ENCODE measurements at places on chromosomes 7 and 10.

DNA sequence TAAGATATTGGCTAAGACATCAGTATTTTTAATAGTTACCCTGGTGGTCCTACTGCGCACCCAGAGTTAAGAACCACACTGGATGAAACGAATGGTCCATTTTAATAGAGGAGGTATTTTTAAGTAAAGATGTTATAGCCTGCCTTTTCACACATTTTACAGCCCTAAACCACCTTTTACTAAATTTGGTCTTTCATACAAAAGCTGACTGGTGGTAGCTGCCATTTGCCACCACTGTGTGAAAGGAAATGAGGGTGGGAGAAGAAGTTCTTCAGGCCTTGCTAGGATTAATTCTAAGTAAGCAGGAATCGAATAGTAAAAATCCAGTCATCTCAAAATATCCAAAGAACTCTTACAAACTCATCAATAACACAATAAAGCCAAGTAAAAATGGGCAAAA is 15.2 kb upstream of the APBB1IP start:
- DNase-seq = no peak

GRCh38 chr7:71342202-71342601 is 210.3 kb downstream of the GALNT17 start:
- no peak for DNase-seq

- no peak for DNase-seq
Observed at GRCh38 chr7:110529175-110529574, 561.8 kb upstream of the LRRN3 start.

DNA sequence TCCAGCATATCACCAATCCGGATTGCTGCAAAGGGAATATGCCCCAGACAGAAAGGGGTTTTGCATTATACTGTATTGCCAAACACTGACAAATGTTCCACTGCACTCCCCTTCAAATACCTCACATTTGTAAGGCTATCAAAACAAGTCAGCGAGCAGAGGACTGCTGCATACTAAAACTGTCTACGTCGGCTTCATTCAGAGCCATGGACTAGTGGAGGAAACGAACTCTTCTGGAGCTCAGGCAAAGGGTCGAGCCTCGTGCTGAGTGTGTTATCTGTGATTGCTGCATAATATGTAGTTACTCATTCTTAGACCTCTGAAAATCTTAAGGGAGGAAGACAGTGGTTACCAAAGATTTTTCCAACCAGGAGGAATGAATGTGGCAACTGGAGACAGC is 200.2 kb downstream of the DYNC1I1 start:
- DNase-seq = no peak

DNA sequence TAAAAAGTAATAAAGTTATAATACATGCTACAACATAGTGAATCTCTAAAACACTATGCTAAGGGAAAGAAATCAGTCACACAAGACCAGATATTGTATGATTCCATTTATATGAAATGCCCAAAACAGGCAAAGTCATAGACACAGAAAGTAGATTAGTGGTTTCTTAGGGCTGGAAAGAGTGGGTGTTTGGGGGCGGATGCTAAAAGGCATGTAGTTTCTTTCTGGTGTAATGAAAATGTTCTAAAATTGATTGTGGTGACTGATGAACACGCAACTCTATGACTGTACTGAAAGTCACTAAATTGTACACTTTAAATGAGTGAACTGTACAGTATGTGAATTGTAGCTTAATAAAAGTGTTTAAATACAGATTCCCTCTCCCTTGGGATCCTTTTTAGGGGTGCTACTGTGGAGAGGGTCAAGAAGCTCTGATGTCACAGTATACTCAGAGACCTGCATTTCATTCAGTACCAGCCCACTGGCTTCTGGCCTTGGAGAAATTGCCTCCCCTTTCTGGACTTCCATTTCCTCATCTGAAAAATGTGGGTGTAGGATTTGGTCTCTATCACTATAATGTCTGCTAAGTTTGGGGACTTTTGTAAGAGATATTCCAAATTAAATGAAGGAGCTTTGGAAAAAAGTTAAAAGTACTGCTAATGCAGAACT is 46.4 kb downstream of the AOAH start:
- DNase-seq = no peak

DNA sequence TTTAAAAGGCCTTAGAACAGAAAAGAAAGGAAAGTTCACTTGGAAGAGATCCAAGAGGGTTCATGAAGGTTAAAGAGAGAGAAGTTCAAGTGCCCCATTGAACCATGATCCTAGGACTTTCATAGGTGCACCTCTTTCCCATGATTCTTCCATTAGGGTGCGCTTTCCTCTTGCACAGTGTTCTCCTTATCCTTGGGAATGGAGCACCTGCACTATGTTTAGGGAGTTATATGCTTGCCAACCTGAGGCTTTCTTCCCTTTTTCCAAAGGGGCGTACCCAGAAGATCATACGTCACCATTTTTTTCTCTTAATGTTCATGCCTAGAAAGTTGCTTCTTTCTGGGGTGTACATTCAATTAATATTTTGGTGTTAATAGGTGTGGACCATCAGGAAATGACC is 908.0 kb upstream of the SORCS1 start:
- no peak for DNase-seq

DNA sequence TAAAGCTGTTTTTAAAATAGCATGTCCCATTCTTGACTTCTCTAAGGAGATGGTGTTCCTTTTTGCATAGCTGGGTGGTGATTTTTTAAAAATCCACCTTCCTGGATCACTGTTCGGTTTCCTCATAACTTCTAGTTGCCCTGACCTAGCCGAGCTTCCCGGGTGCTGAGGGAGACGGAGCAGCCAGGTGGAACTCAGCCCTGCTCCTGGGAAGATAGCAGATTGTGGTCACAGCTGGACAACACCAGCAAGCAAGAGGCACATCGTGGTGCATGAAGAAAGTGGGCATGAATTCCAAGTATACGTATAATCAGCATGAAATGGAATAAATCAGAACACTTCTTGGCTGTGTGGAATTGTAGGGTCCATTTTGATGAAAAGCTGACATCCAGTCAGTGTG is 73.5 kb upstream of the RSU1 start:
- no peak for DNase-seq

DNA sequence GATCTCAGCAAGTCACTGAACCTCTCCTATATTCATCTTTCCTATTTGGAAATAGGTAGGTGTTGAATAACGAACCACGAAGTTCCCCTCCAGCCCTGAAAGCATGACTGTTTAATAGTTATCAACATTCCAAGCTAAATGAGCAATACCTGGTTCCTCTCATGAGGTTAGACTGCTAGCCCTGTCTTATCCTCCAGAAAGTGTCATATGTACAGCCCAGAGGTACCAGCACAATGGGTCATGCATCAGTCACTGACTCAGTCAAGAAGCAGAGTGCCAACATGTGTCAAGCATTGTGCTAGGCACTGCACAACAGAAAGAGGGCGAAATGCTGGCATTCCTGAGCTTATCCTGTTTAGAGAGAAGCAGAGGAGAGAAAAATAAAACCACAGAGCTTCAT is 70.0 kb downstream of the AMPH start:
- DNase-seq = peak; percentile 83

GRCh38 chr10:132396494-132397035 is 435 bp upstream of the PWWP2B start:
- peak; percentile 80 for DNase-seq

GRCh38 chr7:102834466-102834865 is 78.3 kb upstream of the LRRC17 start:
- DNase-seq = peak; percentile 14
